ENCODE measurements at places on chromosomes 5 and 9.
A peak's percentile ranks its signal among the peaks of the same experiment; 100 is the strongest.

GRCh38 chr9:88447431-88447830, 59.2 kb downstream of the SPIN1 start:
- DNase-seq: no peak

GRCh38 chr9:113707953-113708695, 168.0 kb upstream of the ZNF618 start:
- DNase-seq: no peak

DNA sequence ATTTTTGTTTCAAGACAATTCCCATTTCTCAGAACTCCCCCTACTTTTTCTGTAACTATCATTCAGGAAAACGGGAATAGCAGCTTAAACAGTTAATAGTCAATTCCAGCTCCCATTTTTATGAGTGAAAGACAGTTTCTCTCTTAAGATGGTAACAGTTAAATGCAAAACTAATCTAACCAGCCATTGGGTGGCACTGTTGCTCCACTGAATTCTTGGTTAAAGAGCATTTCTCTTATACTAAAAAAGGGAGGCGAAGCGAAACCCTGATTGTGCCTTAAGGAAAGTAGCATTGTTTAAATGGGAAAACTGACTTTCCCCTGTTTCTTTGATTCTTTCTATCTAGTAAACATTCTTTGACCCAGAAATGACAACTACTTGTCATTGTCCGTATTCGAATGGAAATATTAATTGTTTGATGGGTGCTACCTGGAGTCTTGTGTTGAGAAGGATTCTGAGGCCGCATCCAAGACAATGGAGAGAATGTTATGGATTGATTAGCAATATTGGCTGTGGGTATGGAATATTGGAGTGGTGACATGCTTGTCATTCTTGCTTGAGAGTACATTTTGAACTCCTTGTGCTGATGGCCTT, 507.8 kb downstream of the MAT2B start:
- peak; percentile 63 for DNase-seq

DNA sequence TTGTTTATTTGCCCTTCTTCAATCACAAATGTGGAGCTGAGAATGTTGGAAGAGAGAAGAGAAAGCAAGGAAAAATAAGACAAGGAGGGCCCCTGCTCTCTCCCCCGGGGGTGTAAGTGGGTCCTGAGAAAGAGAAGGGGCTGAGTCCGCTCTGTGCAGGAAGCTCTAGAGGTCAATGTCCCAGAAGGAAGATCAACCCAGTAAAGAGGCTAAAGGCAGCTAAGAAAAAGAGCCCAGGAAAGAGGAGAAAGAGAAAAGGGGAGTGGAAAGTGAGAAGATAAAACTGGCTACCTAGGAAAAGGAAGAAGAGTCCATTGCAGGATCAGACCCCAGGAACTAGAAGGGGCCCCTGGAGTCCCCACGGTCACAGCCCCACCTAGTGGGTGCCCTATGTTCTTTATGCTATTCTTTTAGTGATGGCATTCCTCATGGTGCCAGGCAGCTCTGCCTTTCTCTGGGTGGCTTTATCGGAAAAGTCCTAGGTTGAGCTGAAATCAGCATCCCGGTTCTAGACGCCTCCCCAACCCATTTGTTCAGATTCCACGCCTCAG, 583.4 kb downstream of the ACTL7B start:
- DNase-seq: peak; percentile 61

GRCh38 chr5:107474716-107475489, 195.8 kb downstream of the EFNA5 start:
- DNase-seq: peak; percentile 22

DNA sequence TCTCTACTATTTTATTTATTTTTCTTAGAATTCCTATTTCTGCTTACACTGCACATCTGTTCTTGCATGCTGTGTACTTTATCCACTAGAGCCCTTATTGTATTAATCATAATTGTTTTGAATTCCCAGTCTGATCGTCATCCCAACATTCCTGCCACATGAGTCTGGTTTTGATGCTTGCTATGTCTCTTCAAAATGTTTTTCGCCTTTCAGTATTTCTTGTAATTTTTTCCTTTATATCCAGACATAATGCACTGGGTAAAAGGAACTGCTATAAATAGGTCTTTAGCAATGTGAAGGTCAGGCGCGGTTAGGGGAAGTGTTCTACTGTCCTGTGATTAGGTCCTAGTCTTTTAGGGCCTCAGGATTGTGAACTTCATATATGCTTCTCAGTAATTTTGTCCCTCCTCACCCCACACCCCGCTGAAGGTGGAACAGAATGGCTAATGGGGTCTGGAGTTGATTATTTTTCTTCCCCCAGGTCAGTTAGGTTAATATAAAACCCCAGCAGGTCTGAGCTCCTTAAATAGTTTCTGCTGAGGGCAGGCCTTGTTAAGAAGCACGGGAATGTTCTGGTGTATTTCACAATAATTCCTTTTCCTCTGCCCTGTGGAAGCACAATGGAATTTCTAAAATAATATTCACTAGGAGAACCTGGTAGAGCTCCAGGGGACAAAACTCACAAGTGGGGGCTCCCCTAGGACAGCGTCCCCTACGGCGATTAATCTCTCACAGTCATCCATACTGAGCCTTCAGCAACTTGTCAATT, 146.6 kb upstream of the TUT7 start:
- DNase-seq: peak; percentile 71

- DNase-seq: no peak
Observed at GRCh38 chr9:113857875-113858274, 18.2 kb upstream of the ZNF618 start.

GRCh38 chr9:95514342-95514741, 2.4 kb downstream of the PTCH1 start:
- DNase-seq: no peak

DNA sequence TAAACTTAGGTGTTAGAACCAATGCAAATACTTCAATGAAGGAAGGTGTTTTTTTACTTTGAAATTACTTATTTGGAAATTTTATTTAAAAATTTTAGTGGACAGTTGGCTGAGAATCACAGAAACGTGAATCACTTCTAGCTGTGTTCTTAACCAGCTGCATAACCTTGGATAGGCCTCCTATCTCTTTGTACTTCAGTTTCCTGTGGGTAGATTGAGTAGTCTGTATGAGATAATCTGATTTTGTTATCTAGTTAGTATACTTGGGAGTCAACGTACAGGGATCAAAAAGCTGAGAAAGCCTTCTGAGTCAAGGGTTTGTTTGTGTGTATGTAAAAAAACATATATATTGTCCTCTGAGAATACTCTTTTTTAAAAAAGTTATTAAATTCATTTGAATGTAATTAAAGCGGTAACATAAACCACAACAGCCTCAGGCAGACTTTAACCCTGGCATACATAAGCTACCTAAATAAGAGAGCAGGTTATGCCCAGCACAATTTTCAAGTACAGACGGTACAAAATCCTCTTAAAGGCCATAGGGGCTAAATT, 38.1 kb upstream of the ZCCHC7 start:
- no peak for DNase-seq

DNA sequence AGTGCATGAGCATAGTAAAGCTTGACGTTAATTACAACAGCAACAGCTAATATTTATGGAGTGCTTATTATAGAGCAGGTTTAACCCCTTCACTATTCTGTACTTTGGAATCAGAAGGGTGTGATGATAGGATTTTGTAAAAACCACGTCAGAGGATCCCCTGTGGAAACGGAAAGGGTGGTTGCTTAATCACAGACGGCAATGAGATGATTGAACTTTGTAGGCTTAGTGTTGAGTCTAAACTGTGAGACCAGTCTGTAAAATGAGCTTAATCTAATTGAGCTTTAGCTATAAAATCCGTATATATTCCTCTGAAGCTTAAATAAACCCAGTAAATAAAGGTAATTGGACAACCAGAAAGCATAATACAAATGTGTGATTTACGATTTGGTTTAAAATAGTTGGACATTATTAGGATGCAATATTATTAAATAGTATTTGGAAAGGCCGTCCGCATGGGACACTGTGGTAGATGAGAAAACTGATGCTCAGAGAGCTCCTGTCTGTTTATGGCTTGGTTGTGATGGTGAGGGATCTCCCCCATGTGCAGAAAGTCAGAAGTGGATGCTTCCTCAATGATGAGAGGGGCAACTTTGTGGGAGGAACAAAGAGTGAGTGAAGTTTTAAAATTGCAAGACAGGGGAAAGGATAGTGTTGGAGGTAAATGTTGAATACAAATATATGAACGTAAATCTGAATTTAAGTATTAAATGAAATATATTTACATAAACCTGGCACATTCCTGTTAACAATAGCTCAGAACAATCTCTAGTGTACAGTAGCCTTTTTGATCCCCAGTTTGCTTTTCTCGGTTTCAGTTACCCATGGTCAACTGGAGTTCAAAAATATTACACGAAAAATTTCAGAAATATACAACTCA, 23.4 kb upstream of the SCGB3A2 start:
- DNase-seq: no peak

- no peak for DNase-seq
Observed at GRCh38 chr5:168165221-168165914, 126.1 kb upstream of the WWC1 start.

- no peak for DNase-seq
Observed at GRCh38 chr9:135810806-135811575, 96.4 kb downstream of the CAMSAP1 start.

GRCh38 chr9:2616692-2617377, 4.8 kb upstream of the VLDLR start:
- no peak for DNase-seq

DNA sequence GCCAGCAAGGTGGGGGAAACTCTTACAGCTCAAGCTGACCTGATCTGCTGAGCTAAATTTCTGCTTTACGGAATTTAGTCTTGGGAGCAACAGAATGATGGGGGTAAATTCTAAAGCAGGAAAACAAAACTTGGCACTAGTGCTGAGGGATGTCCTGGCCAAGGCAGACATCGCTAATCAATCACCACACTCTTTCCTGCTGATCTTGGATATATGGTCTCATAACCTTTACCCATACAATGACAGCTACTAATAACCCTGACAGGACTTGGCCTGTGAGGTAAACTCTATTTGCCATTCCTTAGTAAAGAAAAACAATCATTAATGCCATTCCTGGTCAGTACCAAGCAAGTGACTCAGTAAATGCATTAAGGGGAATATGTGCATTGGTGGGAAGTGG, 51.5 kb downstream of the PPARGC1B start:
- no peak for DNase-seq

DNA sequence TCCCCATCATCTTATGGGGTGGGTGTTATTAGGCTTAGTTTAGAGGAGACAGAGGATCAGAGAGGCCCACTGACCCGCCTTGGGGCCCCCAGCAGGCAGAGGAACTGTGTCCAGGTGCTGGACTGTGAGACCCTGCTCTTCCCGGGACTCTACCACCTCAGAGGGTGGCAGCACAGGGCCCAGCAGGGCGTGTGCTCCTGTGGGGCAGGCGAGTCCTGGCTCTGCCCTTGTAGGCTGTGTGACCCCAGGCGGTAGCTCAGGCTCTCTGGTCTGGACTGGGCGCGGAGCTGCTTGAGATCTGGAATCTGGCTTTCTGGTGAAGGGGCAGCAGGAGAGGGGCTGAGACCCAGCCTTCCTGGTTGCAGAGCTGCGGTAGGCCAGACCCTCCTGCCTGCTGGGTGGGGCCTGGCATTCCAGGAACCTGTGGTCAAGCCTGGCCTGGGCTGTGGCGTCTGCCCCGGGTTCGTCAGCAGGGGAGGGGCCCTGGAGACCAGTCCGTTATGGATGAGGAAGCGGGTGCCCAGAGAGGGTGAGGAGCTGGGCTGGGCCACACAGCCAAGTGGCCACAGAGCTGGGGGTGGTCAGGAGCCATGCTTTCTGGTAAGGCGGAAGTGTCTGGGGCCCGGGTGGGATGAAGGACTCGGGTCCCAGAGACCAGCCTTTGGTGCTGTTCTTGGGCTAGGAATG, 46.5 kb downstream of the RXRA start:
- DNase-seq: peak; percentile 52

- DNase-seq: no peak
Observed at GRCh38 chr9:2269778-2270177, 254.6 kb downstream of the SMARCA2 start.

GRCh38 chr9:99231711-99232110, 9.6 kb downstream of the SEC61B start:
- peak; percentile 6 for DNase-seq

DNA sequence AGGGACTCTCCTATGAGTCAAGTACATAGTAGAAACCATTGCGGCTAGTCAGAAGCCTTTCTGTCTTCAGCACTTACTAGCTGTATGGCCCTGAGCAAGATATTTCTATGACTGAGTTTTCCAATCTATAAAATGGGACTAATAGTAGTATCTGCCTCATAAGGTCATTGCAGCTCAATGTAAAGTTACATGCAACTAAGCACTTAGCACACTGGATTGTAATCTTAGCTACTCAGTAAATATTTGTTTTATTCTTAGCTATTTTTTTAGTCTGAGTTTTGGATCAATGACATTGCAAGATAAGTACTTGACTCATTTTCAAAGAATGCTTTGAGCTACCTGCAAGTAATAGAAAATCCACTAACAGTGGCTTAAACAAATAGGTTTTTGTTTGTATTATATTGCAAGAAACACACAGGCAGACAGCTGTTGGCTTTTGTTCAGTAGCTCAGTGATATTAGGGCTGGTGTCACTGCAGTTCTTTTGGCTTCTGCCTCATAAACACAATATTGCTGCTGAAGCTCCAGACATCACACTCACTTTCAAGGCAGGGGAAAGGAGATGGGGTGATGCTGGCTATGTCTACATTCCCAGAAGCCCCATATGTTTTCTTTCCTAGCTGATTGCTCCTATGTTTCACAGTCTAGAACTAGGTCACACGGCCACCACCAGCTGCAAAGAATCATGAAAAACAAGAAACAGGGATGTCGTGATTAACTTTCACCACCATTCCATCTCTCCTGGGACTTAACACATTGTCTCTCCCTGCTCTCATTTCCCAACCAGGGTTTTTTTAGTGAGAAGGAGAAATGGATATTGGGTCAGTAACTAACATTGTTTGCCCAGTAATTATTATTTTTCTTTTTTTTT, 26.9 kb upstream of the FAT2 start:
- no peak for DNase-seq

GRCh38 chr5:138932171-138932810, 57.2 kb upstream of the LRRTM2 start:
- DNase-seq: no peak
